CD8-positive, alpha-beta memory T cell (primary cell): ENCODE measurements at places on chromosomes 13 and 19. TPM values are rescaled to one million over a fixed set of nuclear protein-coding genes. Genes with fewer than 3 reads are reported as not detected.

- peak; percentile 71 for DNase-seq
- H3K27ac ChIP-seq = peak within 1 kb of the TSS; percentile 94
- H3K36me3 ChIP-seq = no peaks in the 10 kb centered on the region
- no peaks in the 10 kb centered on the region for H3K27me3 ChIP-seq
- peak within 1 kb of the TSS; percentile 88 for H3K4me3 ChIP-seq
- H3K4me1 ChIP-seq = peaks cover 34% of the 10 kb centered on the region
These were observed at the start of gene AKAP11 for GRCh38 chr13:42272115-42272803. TSS of gene AKAP11 (plus strand) at chr13:42272152. CDS start at chr13:42286349, 14,197 bp downstream.

DNA sequence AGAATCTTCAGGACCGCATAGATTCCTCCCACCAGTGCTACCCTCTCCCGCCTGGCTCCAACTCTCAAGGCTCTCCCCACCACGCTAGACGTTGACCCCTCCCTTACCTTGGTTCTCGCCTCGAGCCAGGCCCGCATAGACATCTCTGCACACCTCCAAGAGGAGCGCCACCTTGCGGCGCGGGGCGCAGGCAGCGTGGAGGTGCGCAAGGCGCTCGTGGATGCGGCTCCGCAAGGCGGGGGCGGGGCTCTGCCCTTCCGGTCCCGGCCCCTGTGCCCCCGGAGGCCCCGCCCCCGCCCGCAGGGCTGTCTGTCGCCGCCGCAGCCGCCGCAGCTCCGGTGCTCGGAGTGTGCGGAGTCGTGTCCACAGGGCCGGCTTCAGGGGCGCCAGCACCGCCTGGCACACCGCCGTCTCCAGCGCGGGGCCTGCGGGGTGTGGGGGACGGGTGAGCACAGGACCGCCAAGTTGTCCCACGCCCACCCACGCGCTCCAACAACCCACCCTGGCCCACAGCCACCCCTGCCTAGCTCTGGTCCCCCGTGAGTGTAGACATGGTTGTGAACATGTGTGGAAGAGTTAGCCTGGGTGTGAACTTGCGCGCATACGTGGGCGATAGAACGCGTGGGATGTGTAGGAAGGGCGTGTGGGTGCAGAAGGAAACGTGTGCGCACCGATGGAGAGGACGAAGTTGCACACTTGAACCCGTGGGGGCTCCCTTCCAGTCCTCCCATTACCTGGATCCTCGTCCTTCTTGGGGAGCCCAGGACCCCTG lies 8.1 kb downstream of the RINL start:
- H3K27ac ChIP-seq = peak overlapping the region; percentile 66
- H3K4me1 ChIP-seq = peaks cover 37% of the 10 kb centered on the region
- no peaks in the 10 kb centered on the region for H3K36me3 ChIP-seq

- no peak overlapping the region for H3K4me3 ChIP-seq
- DNase-seq = no peak
- H3K27me3 ChIP-seq = no peaks in the 10 kb centered on the region
- no peak overlapping the region for H3K27ac ChIP-seq
These were observed 24.5 kb upstream of the CEACAM8 start for GRCh38 chr19:42619271-42619670.

ZNF575 gene
- total RNA-seq = 2.3 TPM
